ENCODE measurements at places on chromosomes 7 and 10.

GRCh38 chr10:116809483-116810119, 39.7 kb upstream of the ENO4 start:
- peak; percentile 10 for DNase-seq

- DNase-seq: no peak
Measured at GRCh38 chr7:98603399-98603788, 13.7 kb upstream of the NPTX2 start.

DNA sequence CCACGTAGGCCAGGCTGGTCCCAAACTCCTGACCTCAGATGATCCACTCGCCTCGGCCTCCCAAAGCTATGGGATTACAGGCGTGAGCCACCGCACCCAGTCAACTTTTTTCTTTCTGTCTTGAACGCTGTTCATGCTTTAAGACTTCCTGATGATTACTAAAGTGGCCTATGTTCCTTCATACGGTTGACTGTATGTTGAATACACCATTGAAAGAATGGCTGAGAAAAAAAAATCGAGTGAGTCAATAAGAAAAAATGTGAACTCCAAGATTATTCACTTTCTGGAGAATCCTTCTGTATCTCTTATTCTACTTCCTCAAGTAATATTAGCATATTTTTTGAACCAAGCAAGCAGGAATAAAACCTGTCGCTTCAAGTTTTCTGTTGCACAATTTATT, 955.0 kb downstream of the GATA3 start:
- DNase-seq: no peak

GRCh38 chr7:140060788-140061606, 1.8 kb downstream of the PARP12 start:
- no peak for DNase-seq

- DNase-seq: peak; percentile 43
Measured at GRCh38 chr10:95295031-95295755, 4.4 kb upstream of the PDLIM1 start.

- no peak for DNase-seq
Measured at GRCh38 chr7:156954941-156955340, 5.4 kb downstream of the NOM1 start.

DNA sequence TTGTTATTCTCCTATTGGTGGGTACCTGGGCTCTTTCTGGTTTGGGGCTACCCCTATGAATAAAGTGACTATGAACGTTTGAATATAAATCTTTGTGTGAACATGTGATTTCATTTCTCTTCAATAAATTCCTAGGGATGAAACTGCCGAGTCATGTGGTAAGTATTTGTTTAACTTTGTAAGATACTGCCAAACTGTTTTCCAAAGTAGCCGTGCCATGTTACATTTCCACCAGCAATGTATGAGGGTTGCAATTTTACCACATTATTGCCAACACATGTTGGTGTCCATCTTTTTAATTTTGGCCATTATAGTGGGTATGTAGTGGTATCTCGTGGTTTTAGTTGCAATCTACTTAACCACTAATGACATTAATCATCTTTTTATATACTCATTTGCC, 94.7 kb downstream of the ZNRF2 start:
- DNase-seq: peak; percentile 39

DNA sequence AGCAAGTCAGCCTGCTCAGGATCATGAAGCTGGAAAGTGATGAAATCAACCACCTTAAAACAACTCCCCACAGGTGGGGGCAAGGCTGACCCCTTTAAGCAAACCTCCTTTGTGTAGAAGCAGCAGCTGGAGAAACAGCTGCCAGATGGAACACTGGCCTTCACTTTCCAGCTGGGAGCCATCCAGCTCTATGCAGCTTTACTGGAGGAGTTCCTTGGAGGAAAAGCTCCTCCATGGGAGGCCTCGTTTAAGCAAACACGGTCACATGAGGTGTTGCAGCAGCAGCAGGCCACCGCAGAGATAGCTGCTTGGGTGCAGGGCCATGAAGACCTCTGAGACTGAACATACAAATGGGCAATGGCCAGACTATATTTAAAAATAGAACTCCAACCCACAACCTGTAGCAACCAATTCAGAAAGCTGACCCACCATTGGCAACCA, 13.0 kb upstream of the DLG5 start:
- DNase-seq: peak; percentile 64

- no peak for DNase-seq
Measured at GRCh38 chr7:132941905-132942304, 140.0 kb downstream of the CHCHD3 start.

- DNase-seq: no peak
Measured at GRCh38 chr10:112601214-112602090, 154.4 kb downstream of the VTI1A start.

DNA sequence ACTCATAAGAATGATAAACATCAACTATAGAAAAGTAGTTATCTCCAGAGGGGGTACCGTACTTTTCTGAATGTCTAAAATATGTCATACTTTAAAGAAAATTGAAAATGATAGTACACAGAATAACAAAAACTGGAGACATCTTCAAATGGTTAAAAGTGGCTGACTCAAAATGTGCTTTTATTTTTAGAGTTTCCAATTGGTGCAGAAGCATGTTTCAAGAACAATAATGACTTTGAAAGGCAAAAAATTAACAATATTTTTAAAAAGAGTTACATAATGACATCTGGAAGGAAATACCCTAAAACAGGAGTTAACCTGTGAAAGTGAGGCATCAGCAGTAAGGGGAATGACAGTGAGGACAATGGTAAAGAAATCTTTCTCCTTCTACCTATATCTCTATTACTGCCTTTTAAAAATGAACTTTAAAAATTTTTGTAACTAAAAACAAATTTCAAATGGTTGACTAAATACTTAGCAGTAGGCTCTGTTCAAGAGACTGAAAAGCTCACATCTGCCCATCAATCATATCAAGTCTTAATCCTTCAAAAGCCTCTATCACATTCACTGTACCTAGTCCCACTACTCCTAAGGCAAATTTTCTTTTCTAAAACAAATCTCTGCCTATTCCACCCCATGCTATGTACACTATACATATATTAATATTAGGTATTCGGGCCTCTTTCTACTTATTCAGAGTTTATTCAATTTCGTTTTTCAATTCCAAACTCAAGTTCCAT, 3.0 kb downstream of the ASZ1 start:
- DNase-seq: no peak

DNA sequence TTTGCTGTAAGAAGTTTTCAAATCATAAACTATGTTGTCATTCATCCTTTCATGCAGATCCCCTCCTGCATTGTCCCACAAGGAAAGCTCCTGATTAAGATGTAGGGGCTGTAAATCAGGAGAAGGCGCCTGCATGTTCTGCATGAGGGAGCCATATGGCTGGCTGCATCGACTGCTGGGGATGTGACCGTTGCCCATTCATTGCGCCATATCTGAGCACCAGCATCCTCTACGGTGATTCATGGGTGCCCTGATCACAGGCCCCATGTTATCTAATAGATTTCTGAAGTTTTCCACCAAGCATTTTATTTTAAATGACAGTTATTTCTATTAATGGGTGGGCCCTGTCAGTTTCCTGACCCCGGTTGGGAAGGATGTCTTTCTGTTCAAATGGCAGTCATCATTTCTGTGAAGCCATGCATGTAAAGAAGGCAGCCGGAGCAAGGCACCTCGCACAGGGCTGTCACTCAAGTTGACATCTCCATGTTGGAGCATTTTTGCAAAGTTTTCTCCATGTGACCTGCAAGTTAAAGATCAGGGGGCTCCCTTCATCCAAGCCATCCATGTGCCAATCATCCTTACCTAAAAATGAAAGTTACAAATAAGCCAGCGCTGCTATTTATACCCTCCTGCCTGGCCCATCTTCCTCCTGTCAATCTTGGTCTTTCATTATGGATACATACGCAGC, 128.8 kb downstream of the TEX36 start:
- no peak for DNase-seq

GRCh38 chr7:15886626-15887025, 200.1 kb upstream of the MEOX2 start:
- DNase-seq: no peak

DNA sequence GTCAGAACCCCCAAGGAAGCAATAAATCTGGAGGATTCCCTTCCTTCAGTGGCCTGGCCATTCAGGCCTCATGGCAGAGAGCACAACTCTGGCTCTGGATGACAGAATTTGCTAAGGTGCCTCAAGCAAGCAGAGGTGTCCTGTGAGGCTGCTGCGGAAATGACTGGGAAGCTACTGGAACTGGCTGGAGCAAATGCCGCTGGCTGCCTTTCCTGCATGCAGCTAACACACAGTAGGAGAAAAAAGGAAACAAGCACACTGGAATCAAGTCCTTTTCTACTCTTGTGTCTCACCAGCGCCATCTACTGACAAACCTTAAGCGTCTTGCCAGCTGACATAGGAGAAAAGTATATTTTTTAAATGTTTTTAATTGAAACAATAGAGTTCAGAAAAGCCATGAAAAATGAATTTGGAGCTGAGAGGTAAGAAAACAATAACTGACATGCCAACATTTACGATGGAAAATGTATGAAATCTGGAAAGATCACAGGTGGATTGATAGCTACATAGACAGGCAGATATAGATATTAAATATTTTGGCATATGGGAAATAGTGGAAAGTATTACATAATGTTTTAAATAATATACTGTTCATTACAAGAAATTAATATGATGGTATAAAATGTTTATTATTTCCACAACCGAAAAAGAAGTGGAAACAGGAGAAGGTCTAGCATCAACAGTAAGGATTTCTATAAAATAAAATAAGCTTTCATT, 951.6 kb downstream of the ANKRD7 start:
- peak; percentile 42 for DNase-seq

- no peak for DNase-seq
Measured at GRCh38 chr7:72405418-72405817, 6.7 kb downstream of the CALN1 start.

DNA sequence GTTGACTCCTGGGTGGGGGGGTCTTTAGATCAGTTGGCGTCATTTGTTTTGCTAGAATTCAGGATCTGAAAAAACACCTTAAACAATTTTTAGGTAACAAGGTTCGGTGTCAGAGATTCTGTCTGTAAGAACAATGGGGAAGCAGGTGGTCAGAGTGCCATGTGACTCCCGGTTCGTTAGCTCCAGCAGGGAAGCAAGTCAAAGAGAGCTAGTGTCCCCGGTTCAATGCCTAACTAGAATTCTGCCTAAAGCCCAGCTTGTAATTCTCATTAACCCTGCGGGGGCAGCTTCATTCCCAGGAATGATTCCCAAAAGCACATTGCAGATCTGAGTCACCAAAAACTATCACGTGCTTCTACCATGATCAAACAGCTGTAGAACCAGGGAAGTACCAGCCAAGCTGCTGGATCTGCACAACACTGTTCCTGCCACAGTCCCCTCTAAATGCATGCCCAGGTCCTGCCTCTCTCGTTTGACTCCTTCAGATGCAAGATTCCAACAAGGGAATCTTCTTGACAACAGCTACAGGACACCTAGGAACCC, 664.3 kb upstream of the CELF2 start:
- DNase-seq: no peak

DNA sequence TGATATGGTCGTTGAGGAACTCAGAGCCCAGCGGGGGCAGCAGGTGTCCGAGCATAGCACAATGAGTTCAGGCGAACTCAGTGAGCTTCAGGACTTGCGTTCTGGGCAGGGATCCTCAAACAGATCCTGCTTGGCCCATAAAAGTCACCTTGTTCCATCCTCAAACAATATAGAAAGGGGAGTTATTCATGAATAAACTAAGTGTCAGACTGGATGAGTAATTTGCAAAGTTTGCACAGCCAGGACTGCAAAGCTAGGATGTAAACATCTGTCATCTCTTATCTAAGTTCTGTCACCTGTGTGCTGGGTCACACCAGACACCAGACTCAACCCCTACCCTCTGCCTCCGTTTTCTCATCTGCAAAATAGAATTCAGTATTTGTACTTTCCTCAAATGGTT, 58.0 kb upstream of the PFKP start:
- no peak for DNase-seq

- peak; percentile 42 for DNase-seq
Measured at GRCh38 chr10:97791824-97792721, 20.3 kb upstream of the SFRP5 start.

DNA sequence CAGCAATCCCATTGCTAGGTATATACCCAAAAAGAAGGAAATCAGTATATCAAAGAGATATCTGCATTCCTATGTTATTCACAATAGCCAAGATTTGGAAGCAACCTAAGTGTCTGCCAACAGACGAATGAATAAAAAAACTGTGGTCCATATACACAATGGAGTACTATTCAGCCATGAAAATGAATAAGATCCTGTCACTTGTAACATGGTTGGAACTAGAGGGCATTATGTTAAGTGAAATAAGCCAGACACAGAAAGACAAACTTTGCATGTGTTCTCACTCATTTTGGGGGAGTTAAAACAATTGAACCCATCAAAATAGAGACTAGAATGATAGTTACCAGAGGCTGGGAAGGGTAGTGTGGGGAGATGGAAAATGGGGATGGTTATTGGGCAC, 323.5 kb upstream of the NFE2L3 start:
- DNase-seq: no peak

DNA sequence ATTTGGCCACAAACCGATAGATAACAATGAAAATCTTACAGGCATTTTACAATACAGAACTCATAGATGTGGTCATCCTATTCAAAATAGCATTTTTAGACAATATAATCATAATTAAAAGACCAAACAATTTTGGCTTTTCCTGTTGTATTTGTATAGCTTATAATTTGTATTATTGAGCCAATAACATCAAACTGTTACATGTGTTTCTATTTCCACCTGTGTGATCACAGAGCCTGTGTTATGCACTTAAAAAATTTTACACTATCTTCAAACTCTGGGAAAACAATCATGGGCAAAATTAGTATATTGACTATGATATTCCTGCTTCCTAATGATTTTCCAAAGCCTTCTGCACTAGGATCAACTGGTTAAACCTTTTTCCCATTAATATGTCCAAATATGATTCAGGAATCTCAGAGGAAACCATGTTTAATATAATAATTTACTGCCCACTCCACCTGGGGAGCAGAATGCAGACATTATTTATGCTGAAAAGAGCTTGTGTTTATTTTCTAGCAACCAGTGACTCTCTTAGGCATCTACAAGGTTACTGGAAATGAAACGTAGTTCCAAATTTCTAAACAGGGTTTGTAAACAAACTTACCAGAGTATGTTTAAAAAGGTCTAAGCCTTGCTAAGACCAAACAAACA, 1.7 kb downstream of the RHOBTB1 start:
- no peak for DNase-seq

DNA sequence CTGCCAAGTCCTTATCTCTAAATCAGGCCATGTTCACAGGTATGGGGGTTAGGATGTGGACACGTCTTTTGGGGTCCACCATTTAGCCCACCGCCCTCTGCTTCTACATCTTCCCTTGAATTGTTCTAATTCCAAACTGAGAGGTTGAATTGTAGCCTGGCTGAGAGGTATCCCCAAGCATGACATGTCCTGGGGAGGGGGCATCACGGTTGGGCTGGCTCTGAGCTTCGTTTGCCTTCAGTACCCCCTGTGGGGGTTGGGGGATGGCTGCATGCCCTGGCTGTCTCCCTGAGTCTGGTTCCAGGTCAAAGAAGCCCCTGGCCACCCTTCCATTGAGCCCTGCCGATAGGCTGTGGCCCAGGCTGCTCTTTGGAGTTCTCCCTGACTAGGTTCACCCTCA, 204.6 kb downstream of the GLRX3 start:
- DNase-seq: no peak

- no peak for DNase-seq
Measured at GRCh38 chr10:62939698-62940097, 123.5 kb upstream of the EGR2 start.

- DNase-seq: no peak
Measured at GRCh38 chr7:135665042-135665441, 2.7 kb downstream of the STMP1 start.

GRCh38 chr7:51016546-51016945, 233.8 kb upstream of the GRB10 start:
- no peak for DNase-seq
